Activated CD8-positive, alpha-beta memory T cell treated with anti-CD3 and anti-CD28 coated beads, Interleukin-2, amount 50 U/mL, for 4 hours (primary cell): ENCODE measurements at places on chromosomes 16 and 17.
A peak's percentile ranks its signal among the peaks of the same experiment; 100 is the strongest.

DNA sequence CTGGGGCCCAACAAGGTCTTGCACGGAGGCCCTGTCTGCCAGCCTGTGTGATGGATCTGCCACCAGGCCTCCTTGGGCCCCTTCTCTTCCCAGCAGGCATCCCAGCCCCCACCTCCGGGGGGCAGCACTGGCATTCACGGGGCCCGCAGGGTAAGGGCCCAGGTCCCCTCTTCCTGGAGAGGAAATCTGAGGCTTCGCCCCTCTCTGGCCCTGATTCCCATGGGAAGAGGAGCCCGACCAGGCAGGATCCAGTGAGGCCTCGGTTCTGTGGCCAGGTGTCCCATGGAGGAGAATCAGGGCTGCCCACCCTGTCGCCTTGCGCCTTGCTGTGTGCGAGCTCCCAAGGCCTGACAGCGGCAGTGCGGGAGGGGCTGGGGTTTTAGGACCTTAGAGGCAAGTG lies 48.4 kb downstream of the PDPK1 start:
- no peak for DNase-seq

- DNase-seq, result no peak
These were observed 15.6 kb downstream of the SAMD14 start for GRCh38 chr17:50114401-50114800.

DNA sequence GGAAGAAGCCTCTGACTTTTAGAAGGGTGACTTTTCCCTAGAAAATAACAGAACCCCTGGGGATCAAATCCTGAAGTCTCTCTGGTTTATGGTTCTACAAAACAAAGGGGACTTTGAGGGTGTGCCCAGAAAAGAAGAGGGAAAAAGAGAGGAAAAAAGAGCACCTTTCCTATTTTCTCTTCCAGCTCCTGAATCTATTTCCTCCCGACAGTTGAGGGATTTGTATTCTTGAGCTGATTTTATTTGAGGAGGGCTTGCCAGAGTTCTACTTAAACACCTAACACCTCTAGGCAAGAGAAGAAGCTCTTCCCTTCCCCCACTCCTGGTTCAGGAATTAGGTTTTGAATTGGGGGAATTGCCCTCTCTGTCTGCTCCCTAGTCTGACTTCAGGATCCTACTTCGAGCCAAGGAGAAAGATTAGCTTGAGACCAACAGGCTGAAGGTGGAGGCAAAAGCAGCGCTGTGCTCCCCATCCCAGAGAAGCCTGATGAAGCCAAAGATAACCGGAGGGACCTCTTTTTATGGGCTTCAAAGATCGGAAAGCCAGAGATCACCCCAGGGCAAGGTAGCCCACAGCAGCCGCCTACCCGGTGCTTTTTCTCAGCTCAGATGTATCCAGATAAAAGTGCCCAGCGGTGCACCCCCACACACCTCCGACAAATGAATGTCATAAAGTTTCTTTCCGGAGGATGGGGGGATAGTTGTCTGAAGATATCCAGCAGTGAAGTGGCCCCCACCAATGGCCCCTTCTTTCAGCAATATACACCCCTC lies 796 bp downstream of the HOXB3 start:
- DNase-seq, result no peak

DNA sequence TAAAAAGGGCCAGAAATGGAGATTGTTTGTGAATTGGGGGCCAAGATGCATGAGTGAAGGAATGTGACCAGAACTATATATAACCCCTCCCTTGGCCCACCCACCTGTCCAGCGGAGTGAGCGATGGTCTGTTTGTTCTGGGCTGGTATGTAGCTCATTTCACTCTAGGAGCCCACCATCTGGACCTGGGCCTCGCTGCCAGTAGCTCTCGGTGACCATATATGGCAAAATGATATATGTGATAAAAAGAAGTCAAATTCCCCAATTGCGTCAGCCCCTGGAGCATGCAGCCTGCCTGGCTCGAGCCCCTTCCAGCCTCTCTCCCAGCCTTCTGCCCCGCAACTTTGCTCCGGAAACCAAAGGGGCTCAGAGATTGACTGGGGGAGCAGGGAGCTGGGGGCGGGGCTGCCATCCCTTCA lies 47.3 kb downstream of the CCDC42 start:
- DNase-seq, result no peak

GRCh38 chr17:33803199-33803685 lies 451.8 kb upstream of the CCL2 start:
- no peak for DNase-seq

- DNase-seq, result no peak
These were observed 39.3 kb downstream of the SALL1 start for GRCh38 chr16:51111759-51112158.

GRCh38 chr17:67121316-67121891 lies 77.0 kb downstream of the CACNG1 start:
- no peak for DNase-seq

DNA sequence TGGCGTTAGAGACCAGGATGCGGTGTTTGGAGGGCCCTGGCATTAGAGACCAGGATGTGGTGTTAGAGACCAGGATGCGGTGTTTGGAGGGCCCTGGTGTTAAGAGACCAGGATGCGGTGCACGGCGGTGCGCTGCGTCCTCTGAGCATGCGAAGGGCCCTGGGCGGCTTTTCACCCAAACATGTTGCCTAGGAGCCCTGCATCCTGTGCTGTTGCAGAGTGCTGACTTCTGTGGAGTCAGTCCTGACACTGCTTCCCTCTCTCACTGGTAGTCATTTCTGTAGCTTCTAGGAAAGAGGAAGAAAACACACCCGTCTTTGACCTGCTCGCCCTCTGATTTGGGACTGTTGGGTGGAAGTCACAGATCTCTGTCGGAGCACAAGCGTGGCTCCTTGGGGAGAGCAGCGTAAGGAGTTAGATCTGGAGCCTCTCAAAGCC lies 141.2 kb downstream of the LAT start:
- no peak for DNase-seq

DNA sequence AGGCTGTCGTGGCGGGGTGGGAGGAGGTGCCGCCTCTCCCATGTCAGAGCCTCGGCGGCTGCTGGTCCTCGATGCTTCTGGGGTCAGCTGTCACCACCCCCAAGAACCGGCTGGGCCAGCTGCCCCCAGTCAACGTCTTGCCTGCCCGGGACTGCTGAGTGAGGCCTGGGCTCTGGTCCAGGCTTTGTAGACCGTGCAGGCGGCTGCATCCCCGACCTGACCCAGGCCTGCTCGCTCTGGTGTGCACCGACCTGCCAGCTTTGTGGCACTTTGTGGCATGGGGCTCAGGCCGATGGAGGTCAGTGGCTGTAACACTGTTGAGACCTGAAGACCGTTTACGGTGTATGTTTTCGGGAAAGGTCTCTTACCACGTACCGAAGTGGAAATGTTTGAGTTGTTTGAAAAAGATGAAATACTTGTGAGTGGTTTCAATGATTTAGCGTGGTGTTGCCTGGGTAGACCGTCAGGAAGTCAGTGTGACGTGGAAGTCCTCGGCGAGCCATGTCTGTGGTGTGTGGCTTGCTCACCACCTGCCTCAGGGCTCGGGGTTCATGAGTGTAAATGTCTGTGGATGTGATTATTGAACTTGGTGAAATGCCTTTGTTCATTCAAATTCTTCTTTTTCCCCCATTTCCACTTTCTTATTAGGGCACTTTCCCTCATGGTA lies 53.2 kb upstream of the ZNF750 start:
- peak; percentile 81 for DNase-seq

GRCh38 chr16:23930791-23931190 lies 95.0 kb downstream of the PRKCB start:
- DNase-seq, result no peak

DNA sequence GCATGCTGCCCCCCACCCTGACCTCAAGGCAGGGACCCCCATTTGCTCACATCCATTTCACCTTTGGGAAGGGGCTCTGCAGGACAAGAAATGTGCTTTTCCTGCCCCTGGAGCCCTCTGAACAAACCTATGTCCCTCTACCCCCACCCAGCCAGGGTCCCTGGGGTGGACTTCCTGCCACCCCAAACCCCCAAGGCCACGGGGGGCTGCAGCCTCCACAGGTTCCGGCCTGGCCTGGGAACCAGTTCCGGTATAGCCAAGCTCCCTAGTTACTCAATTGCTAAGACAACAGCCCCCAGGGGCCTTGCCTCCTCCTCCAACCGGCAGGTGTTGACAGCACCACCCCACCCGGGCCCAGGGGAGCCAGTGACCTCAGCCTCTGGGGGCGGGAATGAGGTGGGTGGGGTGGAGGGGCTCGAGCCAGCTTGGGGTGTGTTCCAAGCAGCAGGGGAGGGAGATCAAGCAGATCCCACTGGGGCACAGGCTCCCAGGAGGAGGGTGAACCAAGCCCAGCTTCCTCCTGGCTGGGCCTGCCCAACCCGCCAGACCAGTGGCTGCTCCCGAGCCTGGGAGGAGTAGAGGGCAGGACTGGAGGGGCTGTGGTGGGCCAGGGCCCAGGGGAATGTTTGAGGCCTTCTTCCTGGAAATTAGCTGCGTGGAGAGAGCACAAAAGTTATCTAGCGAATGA lies 6.6 kb downstream of the PNMT start:
- DNase-seq, result no peak

DNA sequence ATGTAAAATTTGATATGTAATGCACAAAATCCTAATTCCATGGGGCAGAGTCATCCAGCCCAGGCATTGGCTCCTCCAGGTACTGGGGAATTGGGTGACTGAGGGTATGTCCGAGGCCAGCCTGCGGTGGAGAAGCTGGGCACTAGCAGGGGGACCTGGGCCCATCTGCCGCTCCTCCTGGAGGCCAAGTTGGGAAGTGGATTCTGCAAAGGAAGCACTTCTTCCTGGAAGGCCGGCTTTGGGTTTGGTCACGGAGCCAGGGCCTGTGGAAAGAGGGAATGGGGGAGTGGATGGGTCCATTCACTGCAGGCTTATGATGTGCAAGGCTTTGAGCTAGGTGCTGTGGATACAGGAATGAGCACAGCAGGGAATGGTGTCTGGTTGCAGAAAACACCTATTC lies 85.8 kb downstream of the GNAO1 start:
- DNase-seq, result no peak

- no peak for DNase-seq
These were observed 8.3 kb upstream of the PYDC1 start for GRCh38 chr16:31225193-31225592.

DNA sequence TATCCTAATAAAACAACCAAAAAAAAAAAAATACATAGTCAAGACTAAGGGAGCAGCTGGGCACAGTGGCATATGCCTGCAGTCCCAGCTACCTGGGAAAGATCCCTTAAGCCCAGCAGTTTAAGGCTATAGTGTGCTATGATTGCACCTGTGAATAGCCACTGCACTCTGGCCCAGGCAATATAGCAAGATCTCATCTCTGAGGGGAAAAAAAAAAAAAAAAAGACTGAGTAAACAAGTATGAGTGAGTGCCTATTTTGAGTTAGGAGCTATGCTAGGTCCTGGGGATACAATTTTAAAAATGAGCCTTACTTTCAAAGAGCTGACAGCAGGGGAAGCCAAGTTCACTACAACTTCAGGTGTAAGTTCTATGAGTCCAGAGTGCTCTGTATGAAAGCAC lies 55.4 kb downstream of the GRB2 start:
- no peak for DNase-seq

DNA sequence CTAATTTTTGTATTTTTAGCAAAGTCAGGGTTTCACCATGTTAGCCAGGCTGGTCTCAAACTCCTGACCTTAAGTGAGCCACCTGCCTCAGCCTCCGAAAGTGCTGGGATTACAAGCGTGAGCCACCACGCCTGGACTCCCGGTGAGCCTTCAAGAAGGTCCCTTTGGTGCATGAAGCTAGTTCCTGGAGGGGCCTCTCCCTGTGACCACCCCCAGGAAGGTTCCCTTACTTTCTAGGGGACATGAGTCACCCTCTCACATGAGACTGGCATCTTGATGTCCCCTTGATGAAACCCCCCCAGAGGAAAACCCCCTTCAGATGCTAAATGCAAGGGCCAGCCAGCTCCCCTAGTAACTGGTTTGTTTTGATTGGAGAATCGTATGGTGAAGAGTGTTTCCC lies 12.8 kb downstream of the CARHSP1 start:
- DNase-seq, result no peak

DNA sequence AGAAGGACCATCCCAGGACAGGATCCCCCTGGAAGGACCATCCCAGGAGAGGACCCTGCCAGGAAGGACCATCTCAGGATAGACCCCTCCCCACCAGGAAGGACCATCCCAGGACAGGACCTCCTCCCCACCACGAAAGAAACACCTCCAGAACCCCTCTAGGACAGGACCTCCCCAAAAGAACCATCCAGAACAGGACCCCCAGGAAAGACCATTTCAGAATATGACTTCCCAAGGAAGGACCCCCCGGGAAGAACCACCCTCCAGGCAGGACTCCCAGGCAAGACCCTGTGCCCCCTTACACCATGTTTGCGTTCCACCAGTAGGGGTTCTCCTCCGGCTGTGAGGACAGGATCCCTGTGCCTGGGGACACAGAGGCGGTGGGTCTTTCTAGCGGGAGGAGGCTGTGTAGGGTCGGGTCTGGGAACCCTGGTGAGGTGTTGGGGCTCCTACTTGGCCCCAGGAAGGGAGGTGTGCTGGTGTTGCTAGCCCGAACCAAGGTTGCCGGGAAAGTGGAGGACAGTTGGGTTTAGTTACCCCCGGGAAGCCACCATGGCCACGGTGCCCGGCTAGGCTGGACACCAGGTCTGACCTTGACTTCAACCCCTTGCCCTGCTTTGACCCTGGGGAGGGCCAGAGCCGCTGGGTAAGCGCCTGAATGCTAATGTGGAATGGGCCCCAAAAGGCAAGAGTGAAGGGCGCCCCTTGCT lies 2.2 kb downstream of the NOTUM start:
- DNase-seq, result no peak

- DNase-seq, result no peak
These were observed 240.8 kb downstream of the HS3ST3B1 start for GRCh38 chr17:14541714-14542113.
